DMS 273 treated with DMSO at 0.1 percent for 48 hours (cell line): ENCODE measurements at places on chromosomes 2 and 18.
A peak's percentile ranks its signal among the peaks of the same experiment; 100 is the strongest.

GRCh38 chr2:171208657-171209056 lies 48.0 kb upstream of the TLK1 start:
- DNase-seq: no peak

GRCh38 chr2:194567661-194568017 lies 1089.4 kb upstream of the SLC39A10 start:
- DNase-seq: no peak

- no peak for DNase-seq
Measured at GRCh38 chr18:62957885-62958472, 242.6 kb downstream of the PHLPP1 start.

GRCh38 chr2:20633001-20633400 lies 17.9 kb downstream of the HS1BP3 start:
- DNase-seq: no peak

DNA sequence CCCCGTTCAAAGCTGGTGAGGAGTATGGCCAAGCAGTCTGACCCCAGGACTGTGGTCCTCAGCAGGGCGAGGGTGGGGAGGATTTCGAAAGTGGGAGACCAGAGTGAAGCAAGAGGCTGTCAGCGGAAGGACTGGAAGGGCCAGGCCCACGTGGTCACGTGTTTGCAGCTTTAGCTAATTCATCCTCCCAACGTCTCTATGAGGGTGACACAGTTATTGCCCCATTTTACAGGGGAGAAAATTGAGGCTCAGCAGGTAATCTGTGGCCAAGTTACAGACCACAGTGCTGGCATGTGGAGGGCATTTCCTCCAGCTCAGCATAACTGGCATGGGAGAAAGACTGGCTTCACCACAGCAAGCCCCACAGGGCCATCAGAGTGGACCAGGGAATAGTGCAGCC lies 45.4 kb upstream of the LTBP1 start:
- DNase-seq: no peak

DNA sequence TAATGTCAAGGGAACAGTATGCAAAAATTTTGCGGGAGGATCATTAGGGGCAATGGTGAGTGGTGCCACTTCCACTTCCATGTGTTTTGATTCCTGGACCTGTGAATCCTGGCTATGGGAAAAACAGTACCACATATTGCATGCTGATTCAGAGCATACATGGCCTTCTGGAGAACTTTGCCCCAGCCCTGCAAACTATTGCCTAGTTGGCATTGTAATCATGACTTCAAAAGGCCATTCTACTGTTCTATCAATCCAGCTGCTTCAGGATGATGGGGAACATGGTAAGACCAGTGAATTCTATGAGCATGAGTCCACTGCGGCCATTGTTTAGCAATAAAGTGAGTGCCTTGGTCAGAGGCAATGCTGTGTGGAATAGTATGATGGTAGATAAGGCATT lies 75.3 kb upstream of the ZC3H15 start:
- no peak for DNase-seq

DNA sequence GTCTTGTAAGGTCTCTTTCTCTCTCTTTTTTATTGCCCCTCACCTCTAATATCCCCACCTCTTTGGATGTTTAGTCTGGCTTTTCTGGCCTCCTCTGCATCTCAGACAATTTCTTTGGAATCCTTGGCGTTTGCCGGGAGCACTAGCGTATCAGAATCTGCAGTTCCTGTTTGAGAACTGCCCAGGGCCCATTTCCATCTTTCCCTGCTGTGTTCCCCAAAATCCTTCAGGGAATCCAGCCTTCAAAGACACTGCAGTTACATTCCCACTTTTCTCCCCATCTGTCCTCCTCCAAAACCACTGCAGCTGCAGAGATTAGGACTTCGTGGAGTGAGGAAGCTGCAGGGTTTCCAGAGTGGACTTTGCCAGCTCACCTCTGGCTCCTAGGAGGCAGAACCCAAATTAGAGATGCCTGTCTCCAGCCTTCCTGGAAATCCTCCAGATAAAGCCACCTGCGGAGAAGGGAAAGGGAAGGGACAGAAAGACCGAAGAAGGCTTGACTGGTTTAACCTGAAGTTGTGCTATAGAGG lies 2.7 kb downstream of the VSNL1 start:
- DNase-seq: no peak

DNA sequence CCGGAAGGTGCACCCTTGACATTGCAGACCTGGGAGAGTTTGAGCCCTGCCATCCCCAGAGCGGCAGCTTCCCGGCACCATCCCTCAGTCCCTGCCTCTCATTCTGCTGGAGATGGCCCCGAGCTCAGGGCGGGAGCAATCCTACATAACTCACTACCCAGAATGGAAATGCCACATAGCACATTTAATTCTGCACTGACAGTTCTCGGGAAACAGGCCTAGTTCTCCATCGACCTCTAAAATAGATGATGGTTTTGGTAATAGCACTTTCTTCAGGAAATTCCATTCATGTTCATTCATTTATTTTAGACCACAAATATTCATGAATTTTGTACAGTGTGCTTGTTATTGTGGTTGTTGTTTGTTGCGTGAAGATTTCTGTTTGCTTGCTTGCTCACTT lies 92.9 kb upstream of the SLC14A2 start:
- no peak for DNase-seq

DNA sequence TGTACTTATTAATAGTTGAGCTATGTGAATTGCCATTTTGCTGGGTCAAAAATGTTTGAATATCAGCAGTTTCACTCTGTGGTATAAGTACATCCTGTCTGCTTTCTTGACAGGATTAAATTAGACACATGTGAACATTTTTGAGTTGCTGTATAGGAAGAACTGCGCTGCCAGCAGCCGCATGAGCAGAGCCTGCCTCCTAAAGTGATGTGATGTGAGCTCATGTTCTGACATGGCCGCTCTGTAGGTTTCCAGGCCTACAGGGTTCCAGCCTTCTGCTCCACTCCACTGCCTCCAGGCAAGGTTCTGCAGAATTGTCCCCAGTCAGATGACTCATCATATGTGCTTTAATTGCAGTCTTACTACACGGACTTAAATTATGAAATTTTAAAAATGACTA lies 119.7 kb upstream of the NFATC1 start:
- no peak for DNase-seq

GRCh38 chr2:198660501-198660900 lies 797.2 kb downstream of the SATB2 start:
- no peak for DNase-seq

DNA sequence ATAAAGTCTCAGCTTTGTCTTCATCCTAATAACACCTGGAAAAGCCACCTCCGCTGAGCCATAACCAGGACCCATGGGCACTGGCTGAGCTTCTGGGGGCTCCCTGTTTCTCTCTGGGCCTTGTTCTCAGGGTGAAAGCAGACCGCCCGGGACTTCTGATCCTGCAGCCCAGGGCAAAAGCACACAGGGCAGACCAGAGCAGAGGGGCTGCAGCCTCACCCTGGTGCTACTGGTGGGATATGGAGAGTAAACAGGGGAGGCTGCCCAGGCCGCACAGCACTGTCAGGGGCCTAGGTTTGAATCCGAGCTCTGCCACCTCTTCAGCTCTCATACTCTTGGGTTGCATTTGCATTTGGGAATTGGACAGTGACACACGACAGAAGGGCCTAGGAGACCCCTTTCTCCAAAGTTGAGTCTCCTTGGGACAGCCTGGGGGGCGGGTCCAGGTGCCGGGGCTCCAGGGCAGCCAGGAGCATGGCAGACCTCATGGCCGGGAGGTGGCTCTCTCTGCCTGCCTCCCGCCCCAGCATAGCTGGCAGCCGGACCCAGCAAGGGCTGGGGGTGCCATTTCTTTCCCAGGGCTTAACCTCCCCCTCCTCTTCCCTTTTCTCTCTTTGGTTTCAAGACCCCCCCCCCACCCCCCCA lies 164.9 kb downstream of the INHBB start:
- DNase-seq: no peak

GRCh38 chr2:85812094-85812735 lies 58.4 kb downstream of the ATOH8 start:
- DNase-seq: no peak

GRCh38 chr18:63271881-63272299 lies 47.7 kb downstream of the BCL2 start:
- peak; percentile 7 for DNase-seq

- DNase-seq: no peak
Measured at GRCh38 chr2:216654528-216655052, 21.4 kb downstream of the IGFBP2 start.

DNA sequence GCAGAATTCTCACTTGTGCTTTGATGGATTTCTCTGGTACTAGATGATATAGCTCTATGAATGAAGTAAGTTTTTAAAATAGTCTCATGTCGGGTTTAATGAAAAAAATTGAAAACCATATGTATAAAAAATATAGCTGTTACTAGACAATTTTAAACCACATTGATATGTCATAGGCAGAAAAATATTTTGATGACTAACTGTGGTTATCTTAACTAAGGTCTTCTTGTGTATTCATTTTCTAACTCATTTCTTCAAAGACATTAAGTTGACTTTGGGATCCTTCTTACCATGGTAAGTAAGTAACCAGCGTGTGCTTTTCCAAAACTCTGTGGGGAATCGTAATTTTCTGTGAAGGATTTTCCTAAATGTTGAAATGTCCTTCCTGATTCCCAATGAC lies 160.9 kb upstream of the COL3A1 start:
- DNase-seq: no peak

GRCh38 chr2:238808761-238809160 lies 39.1 kb upstream of the TWIST2 start:
- DNase-seq: no peak

- no peak for DNase-seq
Measured at GRCh38 chr2:170503563-170503962, 211.6 kb upstream of the SP5 start.

- no peak for DNase-seq
Measured at GRCh38 chr2:168757223-168757622, 45.2 kb upstream of the NOSTRIN start.

DNA sequence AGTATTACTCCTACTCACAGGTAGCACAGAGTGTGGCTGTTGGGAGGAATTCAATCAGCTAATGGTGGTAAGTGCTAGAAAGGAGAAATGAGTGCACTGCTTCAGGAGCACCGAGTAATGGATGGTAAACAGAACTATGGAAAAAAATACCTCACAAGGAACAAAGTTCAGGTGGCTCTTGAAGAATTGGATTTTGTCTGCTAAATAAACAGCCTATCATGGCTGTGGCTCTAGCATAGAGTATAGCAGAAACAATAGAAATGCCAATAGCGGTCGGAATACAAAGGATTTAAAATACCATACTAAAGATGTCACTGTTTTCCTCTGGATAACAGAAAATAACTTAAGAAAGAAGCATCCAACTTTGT lies 482.5 kb downstream of the NUP35 start:
- no peak for DNase-seq

DNA sequence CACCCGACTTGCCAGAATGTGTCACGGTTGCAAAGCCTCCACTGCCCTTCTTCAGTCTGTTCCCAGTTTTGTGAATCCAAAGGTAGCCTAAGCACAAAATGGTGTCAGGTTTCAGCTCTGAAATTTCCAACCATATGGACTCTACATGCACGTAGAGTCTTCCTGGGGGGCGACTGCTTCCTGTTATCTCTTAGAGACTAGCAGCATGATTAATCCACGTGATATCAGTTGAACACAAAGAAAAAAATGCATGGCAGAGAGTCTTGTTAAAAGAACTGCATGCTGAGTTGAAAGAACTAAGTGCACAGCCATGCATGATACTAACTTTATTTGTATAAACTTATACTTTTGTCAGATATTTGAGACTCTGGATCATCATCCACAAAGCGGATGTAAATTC lies 404.4 kb downstream of the SOCS6 start:
- peak; percentile 31 for DNase-seq

- no peak for DNase-seq
Measured at GRCh38 chr2:186927867-186928191, 78.9 kb upstream of the ZSWIM2 start.

GRCh38 chr2:53640466-53640865 lies 127.1 kb upstream of the CHAC2 start:
- DNase-seq: no peak

DNA sequence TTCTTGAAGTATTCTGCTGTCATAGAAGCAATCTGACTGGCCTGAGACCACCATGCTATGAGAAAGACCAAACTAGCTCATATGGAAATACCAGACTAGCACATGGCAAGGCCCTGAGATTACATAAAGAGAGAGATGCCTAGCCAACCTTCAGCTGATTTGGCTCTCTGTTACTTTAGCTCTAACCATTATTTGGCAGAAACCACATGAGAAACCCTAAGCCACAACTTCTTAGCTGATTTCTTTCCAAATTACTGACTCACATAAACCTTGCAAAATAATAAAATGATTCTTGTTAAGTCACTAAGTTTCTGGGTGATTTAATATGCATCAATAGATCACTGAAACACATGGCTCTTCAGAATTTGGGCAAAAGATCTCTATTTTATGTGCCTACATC lies 295.0 kb upstream of the ZNF521 start:
- DNase-seq: no peak

DNA sequence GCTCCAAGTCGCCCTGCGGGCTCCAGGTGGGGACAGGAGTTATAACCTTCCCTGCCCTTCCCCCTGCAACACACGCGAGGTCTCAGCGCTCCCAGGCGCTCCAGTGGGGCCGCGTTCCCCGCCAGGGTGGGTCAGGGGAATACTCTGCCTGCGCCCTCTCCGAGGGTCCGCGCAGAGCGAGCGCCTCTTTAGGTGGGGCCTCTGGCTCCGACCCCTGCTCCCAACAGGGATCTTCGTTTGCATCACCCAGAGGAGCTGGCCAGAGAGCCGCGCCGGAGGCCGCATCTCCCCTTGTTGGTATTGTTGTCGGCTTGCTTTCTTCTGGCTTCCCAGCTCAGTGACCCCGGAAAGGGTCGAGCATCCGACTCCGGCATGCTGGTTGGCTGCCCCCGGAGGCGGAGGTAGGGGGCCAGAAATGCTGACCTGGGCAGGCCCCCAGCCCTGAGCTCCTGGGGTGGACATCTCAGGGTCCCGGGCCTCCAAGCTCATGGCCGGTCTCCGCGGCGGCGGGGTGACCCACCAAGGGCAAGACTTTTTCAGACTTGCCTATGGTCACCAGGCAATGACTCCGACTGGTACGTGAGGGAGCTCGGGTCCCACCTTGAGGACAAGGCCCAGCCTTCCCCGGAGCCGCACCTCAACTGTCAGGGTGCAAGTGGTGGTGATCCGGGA lies 11.2 kb upstream of the EN1 start:
- DNase-seq: no peak

DNA sequence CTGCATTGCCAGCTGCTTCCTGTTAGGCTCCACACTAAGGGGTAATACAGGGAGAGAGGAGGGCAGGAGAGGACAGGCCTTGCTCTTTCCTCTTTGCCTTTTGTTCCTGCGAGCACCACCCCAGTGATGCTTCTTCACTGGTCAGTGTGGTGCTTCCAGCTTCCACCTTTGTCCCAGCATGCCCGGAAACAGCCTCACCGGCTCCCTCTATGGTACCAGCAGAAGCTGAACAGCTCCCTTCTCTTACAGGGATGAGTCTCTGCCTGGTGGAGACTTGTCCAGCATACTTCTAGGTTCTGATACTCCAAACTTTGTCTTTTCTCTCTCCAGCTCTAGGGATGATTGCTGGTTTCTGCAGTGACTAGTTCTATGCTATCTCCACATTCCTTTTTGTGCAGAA lies 413.3 kb downstream of the TSN start:
- DNase-seq: no peak

- DNase-seq: no peak
Measured at GRCh38 chr2:136957044-136957443, 191.7 kb downstream of the THSD7B start.

GRCh38 chr2:32805104-32806095 lies 141.4 kb upstream of the LTBP1 start:
- no peak for DNase-seq
